ENCODE measurements at places on chromosomes 16 and 17.

- no peak for DNase-seq
Observed at GRCh38 chr16:89695086-89695874, 6.2 kb downstream of the SPATA2L start.

DNA sequence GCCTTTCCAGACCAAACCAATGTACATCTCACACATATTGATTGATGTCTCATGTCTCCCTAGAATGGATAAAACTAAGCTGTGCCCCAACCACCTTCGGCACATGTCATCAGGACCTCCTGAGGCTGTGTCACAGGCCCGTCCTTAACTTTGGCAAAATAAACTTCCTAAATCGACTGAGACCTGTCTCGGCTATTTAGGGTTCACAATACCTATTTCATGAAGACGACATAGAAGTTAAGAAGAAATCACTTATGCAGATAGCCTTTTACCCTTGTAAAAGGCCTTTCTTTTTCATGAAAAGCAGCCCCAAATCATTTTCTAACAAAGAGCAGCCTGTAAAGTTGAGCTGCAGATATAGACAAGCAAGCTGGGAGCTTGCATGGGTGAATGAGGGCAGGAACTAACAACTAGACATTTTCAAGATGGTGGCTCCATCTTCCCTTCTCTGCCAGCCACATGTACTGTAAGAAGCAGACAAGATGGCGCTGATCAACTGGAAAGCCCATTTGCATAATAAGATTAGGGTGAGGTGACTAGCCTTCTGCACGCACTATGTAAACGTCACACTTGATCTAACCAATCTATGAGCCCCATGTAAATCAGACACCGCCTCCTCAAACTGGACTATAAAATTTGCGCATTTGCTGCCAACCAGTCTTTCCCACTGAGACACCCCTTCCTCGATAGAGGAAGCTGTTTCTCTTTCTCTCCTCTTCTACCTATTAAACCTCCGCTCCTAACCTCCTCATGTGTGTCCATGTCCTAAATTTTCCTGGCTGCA, 4.7 kb upstream of the KDM8 start:
- no peak for DNase-seq

DNA sequence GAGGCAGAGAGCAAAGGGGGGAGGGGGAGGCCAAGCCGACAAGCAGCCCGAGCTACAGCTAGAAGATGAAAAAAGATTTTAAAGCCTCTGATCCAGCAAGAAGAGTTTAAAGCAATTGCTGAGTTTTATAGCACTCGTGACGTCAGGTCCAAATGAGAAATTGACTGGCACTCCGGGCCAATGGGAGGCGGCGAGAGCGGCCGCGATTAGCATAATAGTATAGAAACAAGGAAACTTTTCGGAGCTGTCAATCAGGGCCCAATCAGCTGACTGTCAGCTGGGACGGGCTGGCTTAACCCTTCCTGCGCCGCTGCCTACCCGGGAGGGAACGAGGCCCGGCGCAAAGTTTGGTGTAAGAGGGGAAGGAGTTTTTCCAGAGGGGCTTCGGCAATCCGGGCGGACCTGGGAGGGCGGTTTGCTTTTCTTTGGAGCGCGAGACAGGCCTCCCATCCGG, at the start of gene MAF:
TSS of gene MAF (minus strand) at position 100 of the 454 bp plus-strand sequence. CDS start 835 bp downstream, outside the sequence.
- peak; percentile 67 for DNase-seq

GRCh38 chr17:12127667-12128066, 107.0 kb downstream of the MAP2K4 start:
- DNase-seq, result no peak

DNA sequence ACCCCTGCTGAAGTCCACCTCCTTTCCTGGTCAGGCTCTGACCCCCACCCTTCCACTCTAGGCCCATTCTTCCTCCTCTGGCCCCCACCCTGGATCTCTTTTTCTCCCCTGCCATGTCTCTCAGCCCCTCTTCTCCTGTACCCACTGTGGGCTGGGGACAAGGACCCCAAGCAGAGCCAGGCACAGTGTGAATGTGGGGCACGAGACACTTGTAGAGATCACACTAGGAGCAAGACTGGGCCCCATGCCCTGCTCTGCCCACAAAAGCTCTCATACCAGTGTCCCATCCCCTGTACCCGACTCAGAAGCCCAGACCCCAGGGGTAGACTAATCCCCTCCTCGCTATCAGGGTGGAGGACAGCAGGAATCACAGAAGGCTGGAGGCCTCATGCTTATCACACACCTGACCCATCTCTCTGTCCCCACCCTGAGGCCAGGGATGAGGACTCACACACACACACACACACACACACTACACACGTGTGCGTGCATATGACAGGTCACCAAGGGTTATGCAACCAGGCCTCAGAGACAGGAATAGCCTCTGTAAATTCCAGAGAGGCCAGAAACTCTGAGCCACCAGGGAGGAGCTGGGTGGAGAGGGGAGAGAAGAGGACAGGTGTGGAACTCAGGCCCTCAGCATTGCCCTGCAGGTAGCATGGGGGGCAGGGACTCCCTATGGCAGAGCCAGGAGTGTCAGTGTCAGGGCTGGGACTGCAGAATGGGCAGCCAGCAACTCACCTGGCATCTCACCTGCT, 21.1 kb downstream of the ARHGAP27 start:
- DNase-seq, result no peak

GRCh38 chr16:1367486-1368174, 15.9 kb downstream of the GNPTG start:
- no peak for DNase-seq

- peak; percentile 93 for DNase-seq
Observed at GRCh38 chr17:45394913-45395568, 37.6 kb downstream of the ARHGAP27 start.
